ENCODE measurements at places on chromosomes 7 and 10.

DNA sequence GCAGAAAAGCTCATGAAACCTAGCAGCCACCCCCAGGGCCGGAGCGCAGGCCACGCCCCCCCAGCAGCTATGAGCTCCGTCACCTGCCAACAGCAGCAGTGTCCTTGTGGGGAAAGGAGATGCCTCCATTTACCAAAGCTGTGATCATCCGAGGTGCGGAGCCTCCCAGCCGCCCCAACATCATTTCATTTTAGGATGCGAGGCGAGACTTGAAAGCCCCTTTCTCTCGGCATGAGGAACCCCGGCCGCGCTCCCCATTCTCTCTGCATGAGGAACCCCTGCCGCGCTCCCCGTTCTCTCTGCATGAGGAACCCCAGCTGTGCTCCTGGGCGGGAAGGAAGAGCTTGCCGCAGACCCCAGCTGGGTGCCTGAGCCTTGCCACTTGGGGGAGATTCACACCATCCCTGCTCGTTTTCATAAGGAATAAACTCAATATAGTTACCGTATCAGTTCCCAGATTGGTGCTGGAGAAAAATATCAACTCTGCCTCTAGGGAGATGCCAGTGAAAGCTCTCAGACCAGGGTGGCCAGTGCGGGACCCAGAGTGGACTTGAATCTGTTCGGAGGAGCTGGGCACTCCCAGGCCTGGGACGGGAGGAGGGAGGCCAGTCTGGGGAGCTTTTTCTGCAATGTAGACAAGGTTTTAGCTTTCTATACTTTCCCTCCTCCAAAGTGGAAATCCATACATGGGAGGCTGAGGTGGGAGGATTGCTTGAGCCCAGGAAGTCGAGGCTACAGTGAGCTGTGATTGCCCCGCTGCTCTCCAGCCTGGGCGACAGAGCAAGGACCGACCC, 35.0 kb downstream of the JAKMIP3 start:
- no peak for DNase-seq

GRCh38 chr10:77970869-77971803, 44.6 kb upstream of the DLG5 start:
- DNase-seq, result no peak

DNA sequence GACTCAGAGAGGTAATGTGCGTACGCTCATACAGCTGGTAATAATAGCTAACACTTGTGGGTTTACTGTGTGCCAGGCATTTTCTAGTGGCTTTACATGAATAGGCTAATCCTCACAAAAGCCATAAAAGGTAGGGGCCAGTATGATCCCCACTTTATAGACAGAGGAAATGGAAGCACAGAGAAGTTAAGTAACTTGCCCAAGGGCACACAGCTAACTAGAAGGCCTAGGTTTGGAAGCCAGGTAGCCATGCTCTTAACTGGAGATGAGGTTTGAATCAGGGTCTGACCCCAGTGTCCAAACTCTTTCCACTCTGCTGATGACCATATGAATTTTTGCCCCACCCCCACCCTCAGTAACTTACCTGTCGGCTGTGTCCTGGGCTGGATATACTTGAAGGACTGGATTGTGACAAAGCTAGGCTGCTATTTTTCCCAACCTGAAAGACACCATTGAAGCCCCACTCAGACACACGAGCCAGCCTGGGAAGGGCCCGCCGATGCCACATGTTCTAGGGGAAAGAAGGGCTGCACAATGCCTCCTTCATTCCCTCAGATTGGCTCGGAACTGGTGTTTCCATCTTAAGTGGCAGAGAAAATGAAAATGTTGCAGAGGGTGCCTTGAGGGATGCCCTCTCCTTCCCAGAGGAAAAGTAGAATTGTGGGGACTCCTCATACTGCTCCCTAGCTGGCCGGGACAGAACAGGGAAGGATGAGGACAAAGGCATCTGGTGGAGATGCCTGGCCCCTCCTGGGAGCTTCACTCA, 29.1 kb upstream of the EFCAB10 start:
- DNase-seq, result no peak

DNA sequence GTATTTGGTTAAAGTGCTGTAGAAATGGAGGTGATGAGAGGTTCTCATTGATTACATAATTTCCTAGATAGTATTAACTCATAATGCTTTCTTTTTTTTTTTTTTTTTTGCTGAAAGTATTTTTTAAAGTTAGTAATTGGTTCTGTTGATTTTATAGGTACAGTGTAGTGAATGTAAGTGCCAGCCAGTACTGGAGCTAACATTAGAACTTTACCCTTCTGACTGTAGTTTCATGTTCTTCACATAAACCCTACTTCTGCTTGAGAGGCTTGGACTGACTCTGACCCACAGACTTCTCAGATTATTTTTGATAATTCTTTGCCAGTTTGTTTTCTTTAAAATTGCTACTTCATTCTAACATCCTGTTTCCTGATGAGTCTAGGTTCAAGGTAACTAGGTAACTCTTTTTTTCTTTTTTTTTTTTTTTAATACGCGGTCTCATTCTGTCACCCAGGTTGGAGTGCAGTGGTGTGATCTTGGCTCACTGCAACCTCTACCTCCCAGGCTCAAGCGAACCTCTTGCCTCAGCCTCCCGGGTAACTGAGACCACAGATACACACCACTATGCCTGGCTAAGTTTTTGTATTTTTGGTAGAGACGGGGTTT, 92.2 kb upstream of the OIT3 start:
- no peak for DNase-seq

GRCh38 chr10:29146311-29147100, 142.4 kb upstream of the LYZL1 start:
- DNase-seq, result no peak

- DNase-seq, result no peak
Measured at GRCh38 chr7:96973986-96974385, 31.4 kb upstream of the DLX6 start.

GRCh38 chr10:71770789-71771188, 2.5 kb downstream of the VSIR start:
- no peak for DNase-seq
